ENCODE measurements at places on chromosomes 5 and 9.
A peak's percentile ranks its signal among the peaks of the same experiment; 100 is the strongest.

GRCh38 chr5:73612799-73613198 is 13.2 kb upstream of the ARHGEF28 start:
- no peak for DNase-seq

- DNase-seq, result no peak
These were observed 283.2 kb downstream of the ANXA1 start for GRCh38 chr9:73434826-73435225.

DNA sequence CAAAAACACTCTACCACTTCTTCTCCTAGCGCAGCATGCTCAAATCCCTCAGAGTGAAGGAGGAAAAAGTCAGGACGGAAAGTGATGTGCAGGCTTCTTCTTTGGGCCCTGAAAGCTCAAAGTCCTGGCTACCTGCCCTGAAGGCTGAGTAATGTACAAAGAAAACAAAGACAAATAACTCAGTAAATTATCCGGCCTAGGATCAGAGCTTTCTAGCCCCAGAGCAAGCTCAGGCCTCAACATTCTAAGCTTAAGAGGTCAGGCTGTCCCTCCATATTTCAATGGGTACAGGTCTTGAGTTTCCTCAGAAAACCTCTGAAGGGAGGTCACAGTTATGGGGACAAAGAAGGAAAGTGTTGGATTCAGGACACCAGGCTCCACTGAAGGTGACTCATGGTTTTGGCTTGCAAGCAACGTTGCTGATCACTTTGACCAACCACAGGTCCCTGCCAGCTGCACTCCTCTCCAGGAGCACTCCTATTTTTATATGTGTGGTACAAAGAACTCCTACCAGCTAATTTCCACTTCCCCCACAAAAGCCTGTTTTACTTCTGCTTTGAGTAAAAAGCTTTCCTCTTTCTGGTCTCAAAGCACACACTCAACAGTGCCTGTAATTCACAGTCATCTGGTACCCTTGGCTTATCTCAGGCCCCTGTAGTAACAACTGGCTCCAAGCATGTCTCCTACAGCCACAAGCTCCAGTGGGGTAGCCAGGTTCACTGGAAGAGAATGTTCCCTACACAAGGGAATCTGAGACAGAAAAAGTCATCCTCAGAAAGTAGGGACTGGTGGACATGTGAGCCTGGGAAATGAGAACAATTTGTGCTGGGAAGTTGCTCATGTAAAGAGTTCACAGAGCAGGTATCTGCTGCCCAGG is 115.7 kb downstream of the UGCG start:
- DNase-seq, result no peak

GRCh38 chr9:131800366-131800765 is 60.5 kb upstream of the RAPGEF1 start:
- DNase-seq, result no peak

DNA sequence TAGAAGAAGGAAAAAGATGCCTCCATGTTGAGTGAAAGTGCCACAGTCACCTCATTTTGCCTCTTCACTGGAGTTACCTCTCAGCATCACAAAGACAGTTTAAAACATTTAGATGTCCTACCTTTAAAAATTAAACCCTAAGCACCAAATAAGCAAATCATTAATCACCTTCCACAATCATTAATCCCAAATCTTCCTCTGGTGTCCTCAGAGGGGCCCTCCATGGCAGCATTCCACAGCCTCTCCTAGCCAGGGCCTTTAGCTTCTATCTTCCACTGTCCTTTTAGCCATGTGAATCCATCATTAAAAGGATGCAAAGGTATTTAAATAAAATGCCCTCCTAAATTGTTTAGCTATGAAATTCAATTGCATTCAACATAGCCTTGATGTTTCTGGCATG is 310.8 kb downstream of the PDE4D start:
- DNase-seq, result no peak

DNA sequence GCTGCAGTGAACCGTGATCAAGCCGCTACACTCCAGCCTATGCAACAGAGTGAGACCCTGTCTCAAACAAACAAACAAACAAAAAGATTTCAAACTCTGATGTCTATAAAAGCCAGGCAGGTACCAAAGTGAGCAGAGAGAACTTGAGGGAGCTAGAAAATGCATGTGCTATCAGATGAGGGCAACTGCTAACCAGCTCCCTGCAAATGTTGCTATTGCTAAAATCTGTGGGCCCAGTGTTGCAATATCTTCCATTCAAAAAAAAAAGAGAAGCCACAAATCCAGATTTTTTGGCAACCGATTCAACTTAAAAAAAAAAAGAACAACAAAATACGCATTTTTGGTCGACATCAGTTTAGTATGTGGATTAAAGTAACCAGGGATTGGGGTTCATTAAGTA is 5.5 kb downstream of the UBE2D2 start:
- no peak for DNase-seq

DNA sequence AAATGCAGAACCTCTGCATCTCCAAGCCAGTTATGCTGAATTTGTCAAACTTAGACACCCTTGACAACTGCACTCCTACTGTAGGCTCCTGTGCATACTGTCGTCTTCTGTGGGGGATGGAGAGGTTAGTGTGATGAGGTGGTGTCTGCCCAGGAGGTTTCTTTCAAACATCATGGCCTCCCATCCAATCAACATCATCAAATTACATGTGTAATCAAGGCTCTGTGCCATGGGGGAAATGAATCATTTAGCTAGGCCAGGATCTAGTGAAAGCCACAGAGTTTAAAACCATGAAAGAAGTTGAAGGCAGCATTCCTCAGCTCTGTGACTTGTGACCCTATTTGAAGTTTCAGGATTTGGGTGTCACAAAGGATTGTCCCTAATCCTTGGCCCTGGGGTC is 240.6 kb downstream of the MARCHF11 start:
- DNase-seq, result no peak

DNA sequence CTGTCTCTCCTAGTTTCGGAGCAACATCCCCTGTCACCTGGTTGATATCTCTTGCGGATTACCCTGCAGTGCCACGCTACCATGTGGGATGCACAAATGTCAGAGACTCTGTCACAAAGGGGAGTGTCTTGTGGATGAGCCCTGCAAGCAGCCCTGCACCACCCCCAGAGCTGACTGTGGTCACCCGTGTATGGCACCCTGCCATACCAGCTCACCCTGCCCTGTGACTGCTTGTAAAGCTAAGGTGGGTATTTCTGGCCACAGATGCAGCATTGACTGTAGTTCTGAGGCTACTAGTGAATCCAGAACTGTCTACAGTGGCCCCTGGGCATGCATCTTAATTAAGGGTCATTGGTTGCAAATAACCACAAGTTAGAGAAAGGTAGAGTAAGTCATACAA is 50.8 kb downstream of the AQP7 start:
- DNase-seq, result no peak

- no peak for DNase-seq
These were observed 464.9 kb upstream of the BRINP1 start for GRCh38 chr9:119834064-119834620.

DNA sequence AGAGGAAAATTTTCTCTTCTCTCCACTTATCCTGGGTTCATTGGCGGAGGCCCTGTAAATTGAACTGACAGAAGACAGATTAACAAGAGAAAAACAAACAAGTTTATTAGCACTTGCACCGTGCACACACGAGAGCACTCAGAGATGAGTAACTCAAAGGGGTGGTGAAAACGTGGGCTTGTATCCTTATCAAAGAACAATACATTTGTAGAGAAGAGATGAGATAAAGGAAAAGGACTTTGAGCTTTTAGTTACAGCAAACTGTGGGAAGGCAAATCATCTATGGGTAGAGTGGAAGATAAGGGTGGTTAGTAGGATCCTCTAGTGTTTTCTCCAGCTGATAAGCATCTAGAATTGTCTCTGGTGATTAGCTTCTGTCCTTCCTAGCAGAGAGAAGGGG is 44.4 kb upstream of the ROR2 start:
- no peak for DNase-seq

- DNase-seq, result no peak
These were observed 408.9 kb upstream of the RGMB start for GRCh38 chr5:98364549-98364948.

GRCh38 chr5:58775701-58776262 is 192.9 kb downstream of the RAB3C start:
- DNase-seq, result no peak

GRCh38 chr9:137114613-137115393 is at the start of gene DPP7:
TSS of gene DPP7 (minus strand) at chr9:137114733. CDS start at chr9:137114713, 20 bp downstream.
- DNase-seq, result peak; percentile 50

DNA sequence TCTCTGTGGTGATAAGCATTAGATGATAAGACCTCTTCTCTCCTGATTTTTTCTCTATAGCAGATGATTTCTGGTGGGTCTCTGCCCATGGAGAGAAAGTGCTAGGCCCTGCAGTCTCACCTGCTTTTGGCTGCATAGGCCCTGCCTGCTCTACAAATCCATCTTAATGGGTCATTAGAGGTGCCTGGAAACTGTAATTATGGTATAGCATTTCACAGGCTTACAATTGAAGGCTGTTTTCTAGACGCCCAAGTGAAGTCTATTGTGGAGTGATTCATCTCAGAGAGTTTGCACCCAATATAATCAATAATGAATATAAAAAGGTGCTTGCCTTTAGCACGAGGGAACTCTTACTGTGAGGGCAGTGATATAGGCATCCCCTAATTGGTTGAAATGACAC is 33.8 kb downstream of the NEUROG1 start:
- DNase-seq, result peak; percentile 70

GRCh38 chr5:126370796-126371718 is 52.2 kb upstream of the GRAMD2B start:
- DNase-seq, result no peak

- no peak for DNase-seq
These were observed 1.1 kb upstream of the FAF2 start for GRCh38 chr5:176446884-176447590.

DNA sequence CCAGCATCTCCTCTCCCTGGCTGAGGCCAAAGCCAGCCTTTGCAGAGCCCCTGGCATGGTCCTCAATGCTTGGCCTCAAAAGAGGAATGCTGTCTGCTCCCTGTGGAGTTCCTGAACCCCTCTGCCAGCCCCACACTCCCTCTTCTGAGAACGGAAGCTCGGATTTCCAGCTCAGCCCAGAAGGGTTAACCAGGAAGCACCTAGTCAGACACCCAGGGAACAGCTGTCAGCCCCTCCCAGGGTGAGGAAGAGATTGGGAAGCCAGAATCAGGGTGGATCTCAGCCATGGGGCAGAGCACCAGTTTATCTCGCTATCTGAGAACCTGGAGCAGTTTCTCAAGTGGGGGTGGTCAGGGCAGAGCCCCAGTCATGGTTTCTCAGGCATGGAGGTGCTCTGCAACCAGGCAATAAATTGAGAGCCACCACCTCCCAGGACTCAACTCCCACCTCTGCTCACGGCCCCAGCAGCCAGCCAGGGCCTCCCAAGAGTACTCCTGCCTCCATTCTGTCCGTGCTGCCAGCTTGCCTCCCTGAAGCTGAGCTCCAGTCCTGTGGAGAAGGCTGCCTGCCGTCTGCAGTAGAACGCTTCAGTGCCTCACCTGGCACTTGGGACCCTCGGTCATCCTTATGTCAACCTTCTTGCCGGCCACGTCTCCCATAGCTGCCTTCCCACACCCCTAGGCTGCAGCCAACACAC is 7.6 kb downstream of the FOXE1 start:
- no peak for DNase-seq

DNA sequence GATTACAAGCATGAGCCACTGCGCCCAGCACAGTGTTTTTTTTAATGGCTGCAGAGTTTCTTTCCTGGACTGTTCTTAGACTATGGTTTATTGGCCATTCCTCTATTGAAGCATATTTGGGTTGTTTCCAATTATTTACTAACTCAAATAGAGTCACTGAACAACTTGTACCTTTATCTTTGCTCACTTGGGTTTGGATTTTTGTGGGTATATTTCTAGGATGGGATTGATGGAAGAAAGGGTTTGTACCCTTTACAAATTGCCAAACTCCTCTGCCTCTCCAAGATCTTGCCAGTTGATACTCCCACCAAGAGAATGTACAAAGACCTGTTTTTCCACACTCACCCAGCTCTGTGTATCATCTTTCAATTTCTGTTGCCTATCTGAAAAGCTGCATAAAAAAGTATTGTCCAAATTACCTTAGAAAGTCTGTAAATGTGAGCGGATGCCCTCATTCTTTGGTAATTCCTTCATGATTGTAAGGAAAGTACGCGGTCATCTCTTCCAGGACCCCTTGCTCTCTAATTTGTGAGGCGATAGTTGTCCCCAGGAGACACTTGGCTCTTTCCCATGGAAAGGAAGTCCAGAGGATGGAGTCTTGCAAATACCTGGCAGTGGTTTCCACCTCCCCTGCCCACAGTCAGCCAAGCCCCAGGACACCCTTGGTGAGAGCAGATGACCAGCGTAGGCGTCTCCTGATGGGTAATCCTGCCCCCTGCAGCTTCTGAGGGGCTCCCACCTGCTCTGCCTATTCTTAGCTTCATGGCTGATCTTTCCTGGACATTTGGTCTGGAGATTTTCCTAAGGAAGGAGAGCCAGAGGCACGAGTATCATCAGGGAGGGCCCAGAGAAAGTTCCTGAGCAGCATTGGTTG is 33.0 kb downstream of the ARHGEF37 start:
- no peak for DNase-seq

DNA sequence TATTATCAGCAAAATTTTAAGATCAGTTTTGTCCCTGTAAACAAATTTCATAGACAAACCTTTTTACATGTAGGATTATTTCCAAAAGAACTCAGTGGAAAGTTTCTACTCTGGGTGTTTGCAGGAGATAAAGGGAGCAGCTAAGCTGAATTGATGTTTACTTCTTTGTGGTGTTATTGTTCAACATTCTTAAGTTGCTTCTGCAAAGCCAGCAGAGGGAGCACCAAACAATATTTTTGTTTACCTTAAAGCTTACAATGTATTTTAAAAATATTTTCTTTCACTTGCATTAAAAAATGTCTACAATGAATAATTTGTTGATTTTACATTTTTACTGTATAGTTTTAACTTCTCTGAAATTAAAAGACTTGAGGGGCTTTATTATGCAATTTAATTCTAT is 135.4 kb downstream of the ATG10 start:
- DNase-seq, result peak; percentile 3

DNA sequence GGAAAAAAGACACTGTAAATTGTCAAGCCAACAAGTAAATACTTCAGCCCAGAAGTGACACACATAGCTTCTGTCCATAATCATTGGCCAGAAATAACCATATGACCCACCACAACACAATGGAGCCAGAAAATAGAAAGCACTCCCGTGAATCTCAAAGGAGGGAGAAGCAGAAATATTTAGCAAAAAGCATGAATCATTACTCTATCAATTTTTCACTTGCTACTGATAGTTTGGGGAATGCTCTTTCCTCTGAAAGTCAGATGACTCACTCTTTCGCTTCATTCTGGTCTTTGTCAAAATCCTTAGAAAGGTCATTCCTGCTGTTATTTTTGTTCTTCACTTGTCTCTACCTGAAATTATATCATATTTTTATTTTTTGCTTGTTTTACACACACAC is 312.6 kb downstream of the TMEM232 start:
- DNase-seq, result no peak

- DNase-seq, result no peak
These were observed 37.4 kb downstream of the KCNIP1 start for GRCh38 chr5:170541146-170541769.

DNA sequence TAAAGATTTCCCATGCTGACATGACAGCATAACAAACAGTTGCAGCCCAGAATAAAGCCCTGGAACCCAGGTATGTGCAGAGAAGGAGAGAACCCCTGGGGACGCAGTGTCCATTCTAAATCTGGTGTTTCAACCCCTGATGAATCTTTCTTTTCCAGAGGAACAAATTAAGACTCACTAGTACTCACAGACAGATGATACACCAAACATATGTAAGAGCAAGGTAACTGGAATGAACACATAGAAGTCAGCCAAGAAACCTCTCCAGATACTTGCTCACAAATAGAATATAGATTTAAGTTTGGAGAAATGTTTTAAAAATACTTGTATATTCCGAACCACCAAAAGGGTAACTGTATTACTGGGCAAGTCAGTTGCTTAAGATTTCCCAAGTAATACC is 130.8 kb upstream of the OTULINL start:
- DNase-seq, result no peak
